ENCODE measurements at places on chromosomes 3 and 15. TPM values are rescaled to one million over a fixed set of nuclear protein-coding genes. Genes with fewer than 3 reads are reported as not detected.

GRCh38 chr3:112012205-112012992, 13.7 kb downstream of the TAGLN3 start:
- no peak for DNase-seq
- no peaks in the 10 kb centered on the region for H3K36me3 ChIP-seq
- H3K4me1 ChIP-seq, result peaks cover 16% of the 10 kb centered on the region
- H3K4me3 ChIP-seq, result no peak overlapping the region
- no peaks in the 10 kb centered on the region for H3K27me3 ChIP-seq
- H3K27ac ChIP-seq, result no peak overlapping the region

DNA sequence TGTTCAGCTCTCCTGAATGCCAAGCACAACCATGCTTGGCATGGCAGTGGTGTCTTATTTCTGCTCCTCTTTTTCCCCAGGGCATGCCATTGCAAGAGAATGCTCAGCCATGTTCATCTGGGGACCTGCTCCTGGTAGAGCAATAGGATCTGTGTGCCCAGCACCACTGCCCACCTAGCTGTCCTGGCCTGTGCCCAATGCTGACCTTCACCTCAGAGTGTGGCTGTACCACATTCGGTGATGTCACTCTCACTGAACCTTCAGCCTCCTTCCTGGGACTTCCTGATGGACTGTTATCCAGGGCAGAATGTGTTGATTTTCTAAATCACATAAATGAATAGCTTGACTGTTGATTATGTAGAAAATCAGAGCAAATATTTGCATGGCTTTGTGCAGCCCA, 42.0 kb downstream of the AGTR1 start:
- H3K4me3 ChIP-seq, result no peak overlapping the region
- no peak for DNase-seq
- H3K4me1 ChIP-seq, result no peaks in the 10 kb centered on the region

Gene GMNC
- not detected for total RNA-seq

GRCh38 chr3:53650424-53650823, 156.0 kb downstream of the CACNA1D start:
- no peak overlapping the region for H3K4me3 ChIP-seq
- peak; percentile 9 for DNase-seq
- H3K4me1 ChIP-seq, result peaks cover 15% of the 10 kb centered on the region
- peaks cover 6% of the 10 kb centered on the region for H3K36me3 ChIP-seq

DNA sequence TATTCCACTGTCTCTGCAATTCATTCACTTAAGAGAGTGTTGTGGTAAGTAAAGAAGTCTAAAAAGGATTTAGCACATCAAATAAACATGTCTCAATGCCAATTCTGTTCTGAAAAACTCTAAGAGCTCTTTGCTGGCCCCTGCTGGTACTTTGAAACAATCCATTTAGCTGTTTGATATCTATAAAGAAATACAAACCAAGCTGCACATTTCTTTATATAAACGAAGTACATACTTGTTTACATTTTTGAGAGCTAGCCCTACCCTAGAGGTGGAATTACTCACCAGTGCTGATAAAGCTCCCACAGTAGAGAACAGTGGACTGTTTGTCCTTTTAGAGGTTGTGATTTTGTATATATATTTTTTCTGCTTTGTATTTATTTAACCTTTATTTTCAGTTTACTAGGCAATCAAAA, 75.5 kb downstream of the NEDD4 start:
- no peak overlapping the region for H3K27ac ChIP-seq
- no peak for DNase-seq
- H3K4me3 ChIP-seq, result no peak overlapping the region

Measured in activated T-cell treated with anti-CD3 and anti-CD28 coated beads, Interleukin-2, amount 50 U/mL, for 72 hours (primary cell).